Activated CD4-positive, CD25-positive, alpha-beta regulatory T cell treated with anti-CD3 and anti-CD28 coated beads, Interleukin-2, amount 50 U/mL, for 24 hours (primary cell): ENCODE measurements at places on chromosomes 5 and 9.

DNA sequence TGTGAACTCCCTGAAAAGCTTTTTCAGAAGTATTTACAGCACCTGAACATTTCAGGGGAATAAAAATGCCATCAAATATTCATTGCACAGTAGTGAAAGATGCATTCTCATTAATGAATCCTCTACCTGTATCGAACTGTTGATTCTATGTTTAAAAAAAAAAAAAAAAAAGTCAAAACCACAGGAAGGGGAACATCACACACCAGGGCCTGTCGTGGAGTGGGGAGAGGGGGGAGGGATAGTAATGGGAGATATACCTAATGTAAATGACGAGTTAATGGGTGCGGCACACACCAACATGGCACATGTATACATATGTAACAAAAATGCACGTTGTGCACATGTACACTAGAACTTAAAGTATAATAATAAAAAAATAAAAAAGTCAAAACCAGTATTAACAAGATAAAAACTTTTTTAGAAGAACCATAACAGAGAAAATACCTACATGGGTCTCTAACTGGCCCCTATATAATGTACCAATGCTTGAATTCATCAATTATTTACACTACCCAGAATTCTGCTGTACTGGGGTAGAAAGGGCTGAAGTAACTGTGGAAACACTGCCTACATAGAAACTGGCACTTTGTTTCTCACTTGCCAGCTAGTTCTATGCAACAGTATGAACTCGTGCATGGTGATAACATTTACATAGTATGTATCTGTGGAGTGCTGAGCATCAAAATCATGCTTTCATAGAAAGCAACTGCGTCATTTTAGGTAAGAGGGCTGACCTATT is 48.9 kb downstream of the GNAQ start:
- ATAC-seq = no peak

DNA sequence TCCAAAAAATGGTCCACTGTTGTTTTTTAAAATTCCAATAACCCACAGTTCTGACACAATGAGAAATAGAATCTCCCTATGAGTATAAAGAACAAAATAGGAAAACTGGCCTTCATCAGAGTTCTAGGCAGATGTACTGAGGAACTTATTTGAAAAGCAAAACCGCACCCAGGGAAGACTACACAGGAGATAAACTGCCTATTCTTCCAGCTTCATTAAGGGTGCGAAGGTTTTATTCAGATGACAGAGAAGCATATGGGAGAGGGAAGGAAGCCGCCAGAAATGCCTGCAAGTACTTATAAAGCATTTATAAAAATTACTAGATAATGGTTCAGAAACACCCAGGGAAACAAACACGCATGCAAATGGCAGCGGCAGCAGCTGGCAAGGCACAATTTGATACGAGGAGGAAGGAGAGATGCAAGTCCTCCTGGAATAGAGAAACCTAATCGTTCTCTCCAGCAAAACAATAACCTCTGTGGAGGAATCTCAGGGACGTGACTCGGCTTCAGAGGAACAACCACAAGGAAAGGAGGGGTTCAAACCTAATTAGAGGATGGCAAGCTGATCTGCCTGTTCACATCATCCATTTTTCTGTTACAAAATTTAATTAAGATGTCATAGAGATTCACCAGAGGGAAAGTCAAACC is 9.0 kb downstream of the TTLL11 start:
- ATAC-seq = no peak

- no peak for ATAC-seq
Observed at GRCh38 chr5:132543472-132544201, at the start of gene IL5. Gene IL5, minus strand, starts transcription at chr5:132543522. Its CDS starts 44 bp downstream, at chr5:132543478.

GRCh38 chr9:111151537-111151936 is 113.3 kb upstream of the LPAR1 start:
- no peak for ATAC-seq

DNA sequence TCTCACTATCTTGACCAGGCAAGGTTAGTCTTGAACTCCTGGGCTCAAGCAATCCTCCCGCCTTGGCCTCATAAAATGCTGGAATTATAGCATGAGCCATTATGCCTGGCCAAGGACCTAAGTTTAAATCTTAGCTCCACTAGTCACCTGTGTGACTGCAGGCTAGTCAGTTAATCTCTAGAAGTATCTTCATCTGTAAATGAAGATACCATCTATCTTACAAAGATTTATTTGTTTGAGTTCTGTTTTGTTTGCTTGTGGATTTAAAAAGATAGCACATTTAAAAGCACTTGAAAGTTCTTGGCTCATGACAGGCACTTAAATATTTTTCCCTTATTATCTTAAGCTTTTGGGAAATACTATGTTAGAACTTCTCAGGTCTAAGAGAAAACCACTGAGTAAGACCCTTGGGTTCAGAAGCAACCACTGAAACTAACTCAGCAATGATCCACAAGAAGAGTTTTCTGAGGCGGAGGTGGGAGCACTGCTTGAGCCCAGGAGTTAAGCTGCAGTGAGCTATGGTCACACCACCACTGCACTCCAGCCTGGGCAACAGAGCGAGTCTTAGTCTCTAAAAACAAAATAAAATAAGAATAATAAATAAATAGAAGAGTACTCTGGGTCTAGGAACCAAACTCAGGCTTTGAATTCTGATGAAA is 19.1 kb downstream of the TMEM245 start:
- ATAC-seq = no peak

DNA sequence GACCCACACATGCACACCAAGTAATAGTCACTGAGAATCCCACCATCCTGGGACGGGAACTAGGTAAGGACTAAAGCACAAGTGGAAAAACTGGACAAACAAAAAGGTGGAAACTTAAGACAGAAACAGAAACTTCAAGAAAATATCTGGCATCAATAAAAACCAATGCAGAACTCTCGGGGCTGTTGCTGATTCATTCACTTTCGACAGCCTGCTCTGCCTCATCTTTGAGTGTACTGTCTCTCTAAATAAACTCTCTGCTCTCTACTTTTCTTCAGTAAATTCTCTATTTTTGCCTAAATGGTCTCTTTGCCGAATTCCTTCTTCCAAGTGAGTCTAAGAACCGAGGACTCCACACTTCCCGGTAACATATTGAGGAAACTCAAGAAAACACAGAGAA is 116.9 kb downstream of the CDH9 start:
- no peak for ATAC-seq

DNA sequence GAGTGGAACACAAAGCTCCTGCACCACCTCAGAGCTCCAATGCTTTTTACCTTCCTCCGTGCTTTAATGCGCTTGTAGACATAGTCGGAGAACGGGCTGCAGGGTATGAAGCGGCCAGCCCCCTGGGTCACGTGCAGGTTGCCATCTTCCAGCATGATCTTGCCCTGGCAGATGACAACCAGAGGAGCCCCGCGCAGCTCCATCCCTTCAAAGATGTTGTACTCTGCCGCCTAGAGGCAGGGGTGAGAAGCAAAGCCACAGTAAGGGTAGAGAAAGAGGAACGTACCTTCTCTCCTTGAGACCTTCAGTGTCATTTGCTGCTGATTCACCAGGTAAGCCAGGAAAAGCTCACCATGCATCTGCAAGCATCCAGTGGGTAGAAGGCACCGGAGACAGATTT is 112.3 kb downstream of the DPYSL3 start:
- no peak for ATAC-seq

DNA sequence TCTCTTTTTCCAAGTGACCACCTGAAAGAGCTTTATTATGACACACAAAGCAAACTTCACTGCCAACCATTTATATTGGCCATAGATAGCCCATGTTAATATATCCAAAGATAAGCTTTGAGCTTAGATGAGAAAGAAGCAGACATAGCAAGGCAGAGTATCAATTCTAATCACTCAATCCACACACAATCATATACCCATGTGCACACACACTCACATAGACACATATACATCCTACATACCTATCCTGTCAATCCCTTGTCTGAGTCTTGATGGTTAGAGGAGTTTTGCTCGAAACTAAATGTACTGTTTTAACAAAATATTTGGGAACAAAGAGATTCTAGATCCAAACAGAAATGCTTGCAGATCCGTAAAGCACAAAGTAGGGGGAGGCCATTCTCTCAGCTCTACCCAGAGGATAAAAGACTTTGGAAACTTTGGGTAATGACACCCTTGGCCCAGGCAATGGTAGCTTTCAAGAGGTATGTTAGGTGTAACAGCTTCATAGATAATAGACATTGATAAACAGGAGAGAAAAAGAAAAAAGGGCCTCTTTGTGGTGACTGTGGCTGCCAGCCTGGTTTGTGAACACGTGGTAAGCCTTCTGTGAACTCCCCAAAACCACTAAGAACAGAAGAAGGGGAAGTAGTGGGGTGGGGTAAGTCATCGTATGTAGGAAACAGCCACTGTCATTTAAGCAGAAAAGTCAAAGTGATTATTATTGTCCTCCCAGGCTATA is 121.6 kb downstream of the TLR4 start:
- peak; percentile 79 for ATAC-seq

DNA sequence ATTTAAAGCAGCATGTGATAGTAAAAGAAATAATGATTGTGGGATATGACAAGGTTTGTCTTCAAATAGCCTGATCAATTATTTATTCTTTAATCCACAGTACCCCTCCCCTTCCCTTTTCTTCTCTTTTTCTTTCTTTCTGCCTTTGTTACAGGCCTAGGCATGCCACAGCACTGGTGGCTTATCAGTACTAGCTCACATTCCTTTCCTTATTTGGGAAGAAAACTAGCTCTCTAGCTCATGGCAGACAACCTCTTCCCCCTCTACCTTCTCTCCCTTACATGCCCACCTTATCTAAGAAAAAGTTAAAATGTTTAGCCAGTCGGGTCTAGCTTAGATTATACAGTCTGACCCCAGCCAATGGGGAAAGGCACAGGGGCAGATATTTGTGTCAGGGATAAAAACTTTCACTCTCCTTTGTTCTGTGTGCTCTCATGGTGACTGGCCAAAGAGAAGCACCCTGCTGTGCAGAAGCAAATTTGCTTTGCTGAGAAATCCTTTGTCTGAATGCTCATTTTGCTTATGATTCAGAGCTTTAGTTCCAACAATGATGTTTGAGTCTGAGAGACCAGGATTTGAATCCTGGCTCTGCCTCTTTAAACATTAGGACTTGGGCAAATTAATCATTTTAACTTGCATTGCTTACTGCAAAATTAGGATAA is 75.8 kb upstream of the CDH12 start:
- ATAC-seq = no peak
